ENCODE measurements at places on chromosomes 5 and 9.

- DNase-seq, result no peak
Observed at GRCh38 chr5:1519631-1520210, 4.0 kb downstream of the LPCAT1 start.

- no peak for DNase-seq
Observed at GRCh38 chr9:116285320-116285719, 131.7 kb downstream of the PAPPA start.

- no peak for DNase-seq
Observed at GRCh38 chr5:154762700-154763099, 7.5 kb downstream of the LARP1 start.

DNA sequence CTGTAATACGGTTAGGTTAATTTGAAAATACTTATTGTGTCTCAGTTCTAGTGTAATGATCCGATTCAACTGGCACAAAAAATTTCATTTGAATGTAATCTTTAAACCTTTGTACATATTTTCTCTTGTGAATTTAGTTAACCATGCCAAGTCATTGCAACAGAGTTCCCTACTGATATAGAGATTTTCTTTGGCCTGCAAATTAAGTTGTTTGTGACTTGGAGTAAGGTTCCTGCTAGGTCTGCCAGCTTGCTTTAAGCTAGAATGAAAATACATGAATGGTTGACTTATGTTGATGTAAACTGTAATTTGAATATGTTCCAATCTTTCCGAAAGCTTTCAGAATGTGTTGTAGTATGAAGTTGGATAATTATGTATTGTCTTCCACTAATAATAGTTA is 1004.1 kb upstream of the EDIL3 start:
- DNase-seq, result no peak

GRCh38 chr9:87844506-87844905 is 38.2 kb upstream of the SPATA31E1 start:
- no peak for DNase-seq

GRCh38 chr9:88280816-88281382 is 107.3 kb upstream of the SPIN1 start:
- no peak for DNase-seq

GRCh38 chr5:39186289-39186688 is 33.1 kb downstream of the FYB1 start:
- no peak for DNase-seq

Data from inflammatory macrophage treated with lipopolysaccharide for 4 hours (primary cell).